Epithelial cell of proximal tubule (primary cell): ENCODE measurements at places on chromosomes 2 and 18.
A peak's percentile ranks its signal among the peaks of the same experiment; 100 is the strongest.

DNA sequence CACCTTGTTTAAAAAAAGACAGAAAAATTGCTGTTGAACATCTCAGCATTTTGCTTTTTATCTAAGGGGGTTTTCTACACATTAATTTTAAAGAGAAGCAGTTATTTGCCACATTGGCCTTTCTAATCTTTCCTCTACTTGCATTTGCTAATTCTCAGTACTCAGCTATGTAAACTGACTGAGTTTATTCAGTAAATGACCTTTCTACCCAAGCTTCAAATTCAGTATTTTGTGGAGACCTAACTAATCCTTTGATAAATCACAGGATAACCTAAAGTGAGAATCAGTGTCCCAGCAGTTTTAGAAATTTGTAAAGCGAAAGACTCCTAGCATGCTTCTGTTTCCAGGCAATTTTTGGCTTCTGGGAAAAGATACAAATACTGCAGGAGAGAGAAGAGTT, 288.4 kb downstream of the ASXL3 start:
- DNase-seq = no peak

GRCh38 chr2:142880279-142880678, 2.8 kb downstream of the KYNU start:
- DNase-seq = peak; percentile 68

DNA sequence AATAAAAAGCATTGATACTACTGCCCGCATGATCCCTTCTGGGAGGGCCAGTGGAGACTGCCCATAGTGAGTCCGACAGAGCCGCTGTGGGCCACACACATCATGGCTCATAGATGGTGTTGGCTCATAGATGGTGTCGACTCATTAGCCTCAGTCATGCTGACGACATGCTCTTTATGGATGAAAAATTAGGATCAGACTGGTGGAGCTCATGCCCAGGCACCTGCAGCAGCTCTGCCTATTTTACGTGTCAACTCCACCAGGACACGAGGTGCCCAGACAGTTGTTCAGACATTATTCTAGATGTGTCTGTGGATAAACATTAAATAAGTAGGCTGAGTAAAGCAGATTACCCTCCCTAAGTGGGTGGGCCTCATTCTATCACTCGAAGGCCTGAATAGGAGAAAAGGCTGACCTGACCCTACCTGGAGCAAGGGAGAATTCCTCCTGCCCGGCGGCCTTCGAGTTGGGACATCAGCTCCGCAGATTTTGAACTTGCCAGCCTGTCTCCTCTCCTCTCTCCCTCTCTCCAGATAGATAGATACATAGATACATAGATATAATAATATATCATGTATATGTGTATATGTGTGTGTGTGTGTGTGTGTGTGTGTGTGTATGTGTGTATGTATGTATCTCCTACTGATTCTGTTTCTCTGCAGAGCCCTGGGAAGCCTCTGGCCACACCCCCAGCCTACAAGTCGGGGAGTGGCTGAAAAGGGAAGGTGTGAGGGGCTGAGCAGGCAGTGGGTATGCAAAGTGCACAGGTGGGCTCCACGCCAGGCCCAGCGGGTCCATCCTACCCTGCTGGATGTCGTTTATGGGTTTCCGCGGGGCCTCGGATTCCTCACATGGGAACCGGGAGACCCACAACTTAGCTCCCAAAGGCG, 13.6 kb upstream of the TEX51 start:
- DNase-seq = no peak

DNA sequence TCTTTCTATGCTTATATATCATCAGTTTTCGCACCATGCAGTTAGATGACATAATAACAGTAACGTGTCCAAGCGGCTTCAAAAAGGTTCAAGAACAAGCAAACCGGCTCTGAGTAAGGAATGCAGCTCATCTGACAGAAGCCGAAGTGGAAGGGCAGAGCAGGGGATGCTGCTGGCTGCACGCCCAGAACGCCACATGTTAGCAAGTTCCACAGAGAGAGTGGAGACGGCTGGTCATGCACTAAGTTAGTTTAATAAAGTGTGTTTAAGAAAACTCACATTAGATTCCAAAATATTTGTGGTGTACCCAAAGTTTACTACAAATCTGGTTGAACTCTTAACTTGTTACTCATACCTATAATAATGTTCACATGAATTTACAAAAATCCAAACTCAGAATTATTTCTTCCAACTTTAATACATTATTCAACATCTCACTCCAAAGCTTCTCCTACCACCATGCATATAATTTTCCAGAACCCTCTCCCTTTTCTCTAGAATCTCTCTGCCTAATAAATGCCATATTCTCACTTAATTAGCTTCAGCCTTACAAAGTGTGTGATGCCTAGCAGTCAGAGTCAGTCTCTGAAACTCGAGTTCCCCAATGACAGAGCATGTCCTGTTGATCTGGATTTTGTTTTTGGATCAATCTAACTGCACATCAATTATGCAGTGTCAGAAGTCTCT, 170.0 kb downstream of the DNAH7 start:
- DNase-seq = peak; percentile 30

GRCh38 chr2:210598219-210598618, 41.8 kb downstream of the CPS1 start:
- DNase-seq = no peak

- peak; percentile 80 for DNase-seq
Measured at GRCh38 chr2:108271691-108272253, 16.9 kb upstream of the SULT1C2 start.

- no peak for DNase-seq
Measured at GRCh38 chr2:28355521-28356094, 37.0 kb upstream of the FOSL2 start.

GRCh38 chr2:73131807-73132206, 19.1 kb upstream of the RAB11FIP5 start:
- DNase-seq = no peak

DNA sequence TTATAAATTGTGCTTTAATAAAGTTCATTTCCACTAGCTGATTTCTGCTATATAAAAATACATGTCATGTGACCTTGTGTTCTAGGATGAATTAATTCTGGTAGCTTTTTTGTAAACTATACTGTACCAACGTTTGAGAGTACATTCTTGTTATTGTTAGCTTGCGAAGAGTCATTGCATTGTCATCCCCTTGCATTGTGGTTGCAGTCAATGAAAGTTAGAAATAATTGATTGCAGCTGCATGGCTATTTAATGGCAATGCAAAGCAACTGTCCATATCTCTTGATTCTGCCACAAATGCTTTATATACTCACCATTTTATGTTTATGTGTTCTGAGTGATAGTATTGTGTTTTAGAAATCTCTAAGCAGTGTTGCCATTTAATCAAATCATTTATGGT, 91.6 kb downstream of the ZNF407 start:
- no peak for DNase-seq

GRCh38 chr18:36628435-36629137, 200.2 kb downstream of the TPGS2 start:
- peak; percentile 20 for DNase-seq

GRCh38 chr2:176447616-176448015, 178.4 kb downstream of the MTX2 start:
- DNase-seq = no peak

GRCh38 chr2:219215871-219216534, 2.8 kb downstream of the ABCB6 start:
- DNase-seq = no peak

GRCh38 chr2:226478109-226478809, 321.4 kb downstream of the IRS1 start:
- DNase-seq = peak; percentile 90

DNA sequence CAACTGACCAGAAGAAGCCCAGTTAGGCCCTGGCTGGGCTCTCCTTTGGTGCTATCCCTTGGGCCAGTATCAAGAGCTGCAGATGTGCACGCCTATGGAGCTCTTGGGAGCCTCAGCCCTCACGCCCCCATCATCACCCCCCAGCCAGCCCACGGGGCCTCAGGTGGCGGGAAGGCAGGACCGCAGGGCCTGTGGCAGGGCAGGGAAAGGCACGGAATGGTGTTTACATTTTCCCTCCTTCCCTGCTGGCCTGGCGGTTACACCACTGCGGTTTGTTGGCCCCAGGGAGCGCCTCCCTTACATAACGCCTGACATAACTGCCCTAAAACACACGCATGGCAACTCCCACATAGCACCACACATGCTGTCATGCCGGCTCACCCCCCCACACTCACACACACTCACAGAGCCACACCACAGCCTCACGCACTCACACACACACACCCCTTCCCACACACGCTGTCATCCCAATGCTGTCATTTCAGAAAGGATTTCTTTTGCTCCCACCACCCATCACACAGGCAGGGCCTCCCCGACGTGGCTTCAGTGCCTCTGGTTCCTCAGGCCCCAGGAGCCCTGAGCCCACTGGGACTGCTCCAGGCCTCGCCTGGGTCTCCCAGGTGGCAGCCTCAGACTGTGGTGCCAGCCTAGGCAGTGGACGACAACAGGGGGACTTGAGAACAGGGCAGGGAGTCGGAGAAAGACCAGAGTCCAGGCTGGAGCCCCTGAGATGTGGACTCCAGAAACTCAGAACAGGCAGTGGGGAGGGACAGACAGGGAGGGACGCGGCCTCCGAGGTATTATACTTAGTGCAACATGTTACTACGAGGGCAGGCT, 15.7 kb downstream of the ZFP36L2 start:
- no peak for DNase-seq

DNA sequence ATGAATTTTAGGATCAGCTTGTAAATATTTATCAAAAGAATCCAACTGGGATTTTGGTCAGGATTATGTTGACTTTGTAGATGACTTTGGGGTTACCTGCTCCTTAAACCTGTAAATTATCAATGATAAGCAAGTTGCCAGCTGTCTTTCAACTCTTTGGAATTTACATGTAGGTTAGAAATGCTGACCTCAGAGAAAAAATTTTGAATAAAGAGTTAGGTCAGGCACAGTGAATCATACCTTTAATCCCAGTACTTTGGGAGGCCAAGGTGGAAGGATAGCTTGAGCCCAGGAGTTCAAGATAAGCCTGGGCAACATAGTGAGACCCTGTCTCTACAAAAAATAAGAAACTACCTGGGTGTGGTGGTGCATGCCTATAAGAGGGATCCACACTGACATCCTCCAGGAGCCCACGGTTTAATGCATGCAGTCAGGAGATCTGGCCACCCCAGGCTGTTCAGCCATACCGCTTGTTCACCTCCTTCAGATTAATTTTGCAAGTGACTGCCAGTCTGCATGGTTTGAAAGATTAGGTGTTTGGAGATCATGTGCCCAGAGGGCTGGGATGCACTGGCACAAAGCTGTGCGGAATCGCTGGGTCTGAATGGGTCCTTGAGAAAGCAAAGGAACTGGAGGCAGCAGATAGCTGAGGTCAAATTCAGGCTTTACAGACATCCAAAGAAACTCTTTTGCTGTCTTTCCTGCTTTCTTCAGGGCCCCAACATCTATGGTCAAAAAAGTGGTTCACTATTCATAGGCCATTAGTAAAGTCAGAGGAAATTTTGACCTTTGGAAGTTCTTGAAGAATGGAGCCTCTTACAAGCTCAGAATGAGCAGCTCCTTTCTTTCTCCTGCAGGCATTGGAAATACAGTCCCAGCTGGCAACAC, 83.4 kb upstream of the TXNDC2 start:
- DNase-seq = no peak

- no peak for DNase-seq
Measured at GRCh38 chr2:148969659-148970061, 68.8 kb upstream of the LYPD6B start.

DNA sequence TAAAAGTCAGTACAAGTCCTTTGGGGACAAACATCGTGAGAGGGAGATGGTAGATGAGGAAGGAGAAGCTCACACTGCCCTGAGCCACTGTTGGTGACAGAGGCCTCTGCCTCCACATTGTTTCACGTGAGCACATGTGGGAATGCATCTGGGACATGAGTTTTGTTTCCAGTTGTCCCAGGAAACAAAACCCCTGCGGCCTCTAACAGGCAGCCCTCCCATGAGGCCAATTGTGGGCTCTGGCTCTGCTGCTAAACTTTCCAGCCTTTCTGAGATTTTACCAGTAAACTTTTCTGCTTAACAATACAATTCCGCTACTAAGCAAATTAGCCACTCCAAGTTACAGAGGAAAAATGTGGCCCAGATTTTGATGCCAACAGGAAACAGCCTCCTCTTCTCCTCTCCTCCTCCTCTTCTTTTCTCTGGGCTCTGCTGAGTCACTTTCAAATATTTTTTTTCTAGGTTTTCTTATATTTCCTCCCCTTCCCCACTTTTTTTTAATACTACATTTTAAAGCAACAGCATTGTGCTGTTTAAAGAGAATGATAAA, 23.4 kb upstream of the LRRC30 start:
- DNase-seq = no peak

DNA sequence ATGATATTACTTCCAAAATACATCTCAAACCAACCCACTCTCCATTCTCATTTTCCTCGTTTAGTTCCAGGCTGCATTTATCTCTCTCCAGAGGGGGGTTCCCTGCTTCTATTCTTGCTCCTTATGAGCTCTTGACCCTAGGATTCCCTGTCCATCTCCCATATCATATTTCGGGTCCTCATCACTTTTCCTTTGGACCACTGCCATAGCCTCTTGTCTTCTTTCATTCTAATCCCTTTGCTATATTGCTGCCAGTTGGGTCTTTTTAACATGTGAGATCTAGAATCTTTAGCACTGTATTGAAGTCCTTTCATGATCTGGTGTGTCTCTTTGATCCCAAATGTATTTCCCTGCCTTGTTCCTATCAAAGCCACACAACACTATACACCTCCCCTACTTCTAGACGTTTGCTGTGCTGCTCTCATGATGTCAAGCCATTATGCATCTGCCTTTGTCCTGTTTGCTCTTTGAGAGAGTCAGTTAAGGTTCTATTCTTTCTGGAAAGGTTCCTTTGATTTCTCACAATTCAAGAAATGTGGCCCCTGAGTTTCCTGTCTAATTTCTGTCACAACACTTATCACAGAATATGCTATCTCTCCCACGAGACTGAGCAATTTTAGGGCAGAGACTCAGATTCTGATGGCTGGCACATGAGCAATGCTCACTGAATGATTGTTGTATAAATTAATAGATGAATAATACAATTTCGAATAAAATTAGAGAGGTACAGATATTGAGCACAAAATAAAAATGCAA, 43.2 kb upstream of the SESTD1 start:
- no peak for DNase-seq

DNA sequence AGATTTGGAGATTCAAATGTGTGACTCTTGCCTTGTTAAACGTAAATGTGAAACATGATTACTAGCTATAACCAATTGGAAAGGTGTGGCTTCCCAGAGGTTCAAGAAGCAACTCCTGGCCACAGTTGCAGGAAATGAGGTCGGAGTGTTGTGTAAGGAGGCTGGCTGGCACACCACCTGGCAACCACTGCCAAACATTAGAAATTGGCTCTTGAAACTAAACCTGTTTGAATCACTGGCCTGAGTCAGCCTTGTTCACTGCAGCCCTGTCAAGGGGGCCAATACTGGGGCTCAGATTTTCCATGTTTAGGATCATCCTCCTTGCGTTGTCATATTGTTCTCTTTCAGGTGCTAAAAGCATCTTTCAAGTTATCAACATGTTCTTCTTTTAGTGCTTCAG, 206.3 kb downstream of the ARL6IP6 start:
- no peak for DNase-seq

DNA sequence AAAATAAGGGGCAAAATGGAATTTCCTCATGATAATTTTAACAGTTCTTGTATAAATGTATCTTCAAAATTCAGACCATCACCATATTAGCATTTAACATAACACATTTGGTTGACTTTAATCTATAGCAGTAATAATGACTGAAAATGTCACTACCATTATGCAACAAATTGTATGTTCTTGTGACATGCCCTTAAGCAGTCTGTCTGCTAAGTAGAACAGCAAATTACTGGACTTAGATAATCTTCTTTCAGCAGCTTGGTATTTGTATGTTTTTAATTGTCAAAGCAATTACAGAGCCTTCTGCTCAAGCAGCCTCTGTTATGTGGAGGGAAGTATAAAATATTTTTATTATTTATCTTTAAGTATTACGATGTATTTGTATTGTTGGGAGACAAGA, 214.3 kb upstream of the NXPH2 start:
- DNase-seq = no peak
